ENCODE measurements at places on chromosomes 6 and 20.

DNA sequence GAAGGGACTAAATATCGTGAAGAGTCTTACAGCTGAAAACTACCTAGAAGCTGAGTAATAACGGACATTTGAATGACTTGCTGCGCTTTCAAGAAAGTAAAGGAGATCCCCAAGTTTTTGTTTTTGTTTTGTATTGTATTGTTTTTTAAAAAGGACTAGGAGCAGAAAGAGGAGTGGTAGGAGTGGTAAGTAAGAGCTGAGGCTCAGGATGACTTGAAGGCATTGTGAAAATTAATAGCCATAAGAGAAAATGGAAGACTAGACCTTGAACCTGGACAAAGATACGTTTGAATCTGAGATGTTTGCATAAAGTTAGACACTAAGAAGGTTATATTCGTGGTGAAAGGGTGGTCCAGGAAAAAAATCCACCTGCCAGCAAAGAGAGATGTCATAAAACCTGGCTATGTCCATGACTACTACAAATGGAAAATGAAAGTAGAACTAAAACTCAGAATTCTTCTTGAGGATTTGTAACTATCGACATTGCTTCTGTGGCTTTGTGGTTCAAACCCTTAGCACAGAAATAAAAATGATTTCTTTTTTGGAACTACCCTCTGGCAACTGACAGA lies 824.8 kb upstream of the FLRT3 start:
- DNase-seq: peak; percentile 5

- DNase-seq: peak; percentile 26
Observed at GRCh38 chr6:114281496-114281895, 61.3 kb downstream of the HS3ST5 start.

GRCh38 chr20:36102809-36103596 lies 51.5 kb upstream of the EPB41L1 start:
- DNase-seq: no peak

DNA sequence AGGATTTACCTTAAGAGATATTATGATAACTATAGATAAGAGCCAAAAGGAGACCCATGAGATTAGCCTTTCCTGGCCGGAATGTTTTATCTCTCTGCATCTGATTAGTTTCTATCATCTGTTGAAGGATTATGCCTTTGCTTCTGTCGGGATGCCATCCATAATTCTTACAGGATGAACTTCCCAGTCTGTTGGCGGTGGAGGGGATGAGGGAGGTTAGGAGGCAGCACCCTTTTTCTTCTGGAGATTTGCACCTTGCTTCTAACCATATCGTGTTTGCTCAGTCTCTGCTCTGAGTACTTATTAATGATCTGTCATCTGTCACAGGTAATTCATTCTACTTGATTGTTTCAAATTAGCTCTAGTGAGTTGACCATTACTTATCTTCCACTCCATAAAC lies 292.1 kb downstream of the KHDC1L start:
- no peak for DNase-seq

GRCh38 chr20:41046716-41047115 lies 18.1 kb downstream of the TOP1 start:
- peak; percentile 66 for DNase-seq

- DNase-seq: peak; percentile 88
Observed at GRCh38 chr6:82842721-82843120, 222.9 kb downstream of the UBE3D start.

DNA sequence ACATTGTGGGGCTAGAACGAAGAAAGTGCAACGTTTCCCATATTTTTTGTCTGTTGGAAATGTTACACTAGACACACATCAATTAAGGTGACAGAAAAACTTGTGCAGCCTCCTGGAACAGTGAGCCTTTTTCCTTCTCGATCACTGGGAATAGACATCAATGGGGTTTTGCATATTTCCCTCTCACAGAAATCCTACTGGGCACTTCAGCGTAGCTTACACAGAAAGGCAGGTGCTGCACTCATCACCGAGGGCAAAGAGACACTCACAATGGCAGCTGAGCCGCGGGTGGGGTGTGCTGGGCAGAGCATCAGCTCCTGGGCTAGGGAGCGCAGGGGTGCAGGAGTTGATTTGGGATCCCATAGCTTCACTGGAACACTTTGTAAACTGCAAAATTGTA lies 64.5 kb downstream of the THBS2 start:
- no peak for DNase-seq

GRCh38 chr6:140581601-140582000 lies 1207.2 kb upstream of the CITED2 start:
- no peak for DNase-seq

DNA sequence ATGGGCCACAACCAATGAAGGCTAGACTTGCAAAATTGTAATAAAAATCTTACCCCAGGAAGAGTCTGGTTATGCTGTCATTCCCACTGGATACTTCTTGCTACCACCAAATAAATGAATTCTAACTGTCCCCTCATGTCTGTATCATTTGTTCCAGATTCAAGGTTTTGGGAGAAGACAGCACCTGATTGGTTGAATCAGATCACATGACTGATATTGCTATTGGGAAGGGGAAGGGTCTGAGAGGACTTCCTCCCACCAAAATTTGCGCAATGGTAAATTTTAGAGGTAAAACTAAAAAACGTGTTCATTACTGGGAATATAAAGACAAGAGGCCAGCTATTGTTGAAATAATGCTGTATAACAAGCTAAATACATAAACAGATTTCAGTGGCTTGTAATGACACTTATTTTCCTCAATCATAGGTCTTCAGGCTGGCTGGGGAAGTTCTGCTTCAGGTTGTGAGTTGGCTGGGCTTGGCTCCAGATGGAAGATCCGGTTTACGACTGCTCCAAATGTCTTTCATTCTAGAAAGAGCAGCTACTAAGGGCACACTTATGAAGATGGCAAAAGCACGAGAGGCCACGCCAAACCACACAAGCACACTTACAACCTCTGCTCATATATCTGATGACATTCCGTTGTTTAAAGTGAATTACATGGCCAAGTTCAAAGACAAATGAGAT lies 27.1 kb upstream of the TASP1 start:
- no peak for DNase-seq

GRCh38 chr6:70985156-70985555 lies 28.3 kb upstream of the B3GAT2 start:
- no peak for DNase-seq

- DNase-seq: no peak
Observed at GRCh38 chr6:117906507-117906957, 532 bp upstream of the SLC35F1 start.

GRCh38 chr6:154749341-154749740 lies 16.1 kb downstream of the SCAF8 start:
- DNase-seq: no peak

DNA sequence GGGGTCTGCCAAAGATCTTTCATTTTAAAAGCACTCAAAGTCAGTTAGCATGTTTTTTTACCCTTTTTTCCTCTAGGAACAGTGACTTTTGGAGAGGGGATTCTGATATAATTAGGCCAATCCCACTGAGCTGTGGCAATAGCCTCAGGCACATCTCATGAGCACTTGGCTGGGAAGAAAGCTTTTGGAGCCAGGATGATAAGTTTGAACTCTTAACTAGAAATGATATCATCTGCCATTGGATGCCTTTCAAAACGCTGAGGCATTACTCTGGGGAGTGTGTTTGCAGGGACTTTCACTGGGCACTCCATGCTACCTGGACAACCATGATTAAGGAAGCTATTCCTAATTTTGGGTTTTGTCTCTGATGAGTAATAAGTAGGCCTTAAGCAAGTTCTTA lies 3.7 kb downstream of the SCGN start:
- DNase-seq: no peak

DNA sequence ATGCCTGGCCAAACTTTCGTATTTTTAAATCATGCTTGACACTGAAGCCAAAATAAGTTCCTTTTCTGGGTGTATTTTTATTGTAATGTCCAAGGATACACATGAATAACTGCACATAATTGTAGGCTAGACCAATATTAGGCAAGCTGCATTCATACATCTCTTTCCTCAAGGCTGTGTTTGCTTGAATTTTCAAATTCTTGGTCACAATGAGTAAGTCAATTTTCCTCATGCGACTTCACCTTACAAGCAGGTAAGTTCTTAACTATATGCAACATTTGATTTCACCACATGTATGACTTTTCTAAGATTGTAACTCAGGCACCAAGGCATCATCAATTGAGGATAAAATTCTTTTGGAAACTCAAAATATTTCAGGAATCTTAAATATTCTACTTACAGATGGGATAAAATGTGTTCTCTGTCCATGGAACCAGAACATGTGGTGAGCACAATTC lies 112.4 kb upstream of the ZNF217 start:
- no peak for DNase-seq

DNA sequence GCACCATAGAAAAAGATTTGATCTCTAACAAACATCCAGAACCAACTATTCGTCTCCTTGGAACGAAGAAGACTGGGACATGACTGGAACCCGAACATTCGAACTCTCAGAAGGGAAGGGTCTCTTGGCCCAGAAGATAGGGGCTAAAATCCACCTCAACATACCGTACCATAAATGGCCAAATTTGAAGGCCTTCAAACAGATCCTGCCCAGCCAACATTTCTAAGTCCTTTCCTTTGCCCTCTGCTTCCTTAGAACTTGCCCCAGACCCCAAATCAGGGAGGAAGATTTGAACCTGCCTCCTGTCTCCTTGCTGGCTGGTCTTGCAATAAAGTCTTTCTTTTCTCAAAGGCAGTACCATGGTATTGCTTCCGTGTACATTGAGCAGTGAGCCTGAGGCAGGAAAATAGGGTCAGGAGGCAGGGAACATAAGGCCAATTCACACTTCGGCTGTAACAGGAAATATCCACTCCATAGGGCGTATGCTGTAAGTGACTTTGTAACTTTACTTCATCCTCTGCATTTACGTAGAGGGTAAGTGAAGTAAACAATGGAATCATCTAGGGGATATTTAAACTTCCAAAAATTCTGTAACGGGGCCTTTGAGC lies 1.8 kb upstream of the PXDC1 start:
- no peak for DNase-seq

DNA sequence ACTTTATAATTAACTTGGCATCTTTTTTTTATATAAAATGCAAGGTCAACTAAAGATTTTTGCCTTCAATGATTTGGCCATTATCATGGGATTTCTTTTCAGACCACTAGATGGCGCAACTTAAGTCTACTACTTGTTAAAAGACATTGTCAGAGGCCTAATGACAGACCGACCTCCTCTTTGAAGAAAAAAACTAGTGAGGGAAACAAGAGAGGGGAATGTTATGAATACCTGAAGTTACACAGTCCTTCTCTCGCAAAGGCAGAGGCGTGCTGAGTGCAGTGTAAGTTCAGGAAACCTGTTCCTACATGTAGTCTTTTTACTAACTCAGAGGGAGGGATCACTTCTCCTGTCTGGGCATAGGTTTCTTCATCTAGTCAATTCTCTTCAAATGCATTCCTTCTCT lies 9.3 kb downstream of the TRAPPC3L start:
- DNase-seq: peak; percentile 74

DNA sequence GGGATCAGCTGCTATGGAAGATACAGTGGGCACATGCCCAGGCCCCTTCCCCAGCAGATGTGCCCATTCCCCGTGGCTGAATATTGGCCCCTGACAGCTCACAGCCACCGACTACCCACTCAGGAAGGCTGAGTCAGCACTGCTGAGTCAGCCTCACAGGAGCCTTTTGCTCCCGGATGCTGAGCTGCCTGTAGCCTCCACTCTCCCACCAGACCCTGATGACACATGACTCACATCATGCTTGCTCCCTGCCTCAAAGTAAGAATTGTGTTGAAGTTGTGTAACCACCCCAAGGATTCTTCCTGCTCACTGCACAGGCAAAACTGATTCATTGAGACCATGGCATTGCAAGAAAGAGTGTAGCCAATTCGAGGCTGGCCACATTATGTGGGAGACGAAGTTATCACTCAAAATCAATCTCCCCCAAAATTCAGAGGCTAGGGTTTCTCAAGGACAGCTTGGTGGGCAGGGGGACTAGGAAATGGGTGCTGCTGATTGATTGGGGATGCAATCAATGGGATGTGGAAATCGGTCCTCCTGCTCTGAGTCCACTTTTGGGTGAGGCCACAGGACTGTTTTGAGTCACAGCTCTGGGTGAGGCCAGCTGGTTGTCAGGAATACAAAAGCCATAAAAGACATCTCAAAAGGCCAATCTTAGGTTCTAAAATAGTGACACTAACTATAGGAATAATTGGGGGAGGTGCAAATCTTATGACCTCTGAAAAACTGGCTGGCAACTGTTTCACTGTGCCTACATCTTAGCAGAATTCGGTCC lies 556.6 kb upstream of the CDH4 start:
- DNase-seq: peak; percentile 84

DNA sequence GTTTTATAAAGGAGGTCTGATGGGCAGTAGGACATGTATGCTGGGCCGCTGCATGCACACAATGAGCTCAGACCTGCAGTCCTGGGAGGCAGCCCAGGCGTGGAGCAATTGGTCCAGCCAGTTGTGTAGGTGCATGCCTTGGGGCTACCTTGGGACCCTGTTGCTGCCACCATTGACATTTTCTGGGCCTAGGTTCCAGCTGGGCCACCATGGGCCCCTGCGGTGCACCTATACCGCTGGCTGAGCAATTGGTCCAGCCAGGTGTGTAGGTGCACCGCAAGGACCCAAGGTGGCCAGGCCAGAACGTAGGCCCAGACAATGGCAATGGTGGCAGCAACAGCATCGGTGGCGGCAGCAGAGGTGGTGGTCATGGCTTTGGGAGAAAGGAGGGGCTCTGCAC lies 143.9 kb downstream of the PXDC1 start:
- no peak for DNase-seq

DNA sequence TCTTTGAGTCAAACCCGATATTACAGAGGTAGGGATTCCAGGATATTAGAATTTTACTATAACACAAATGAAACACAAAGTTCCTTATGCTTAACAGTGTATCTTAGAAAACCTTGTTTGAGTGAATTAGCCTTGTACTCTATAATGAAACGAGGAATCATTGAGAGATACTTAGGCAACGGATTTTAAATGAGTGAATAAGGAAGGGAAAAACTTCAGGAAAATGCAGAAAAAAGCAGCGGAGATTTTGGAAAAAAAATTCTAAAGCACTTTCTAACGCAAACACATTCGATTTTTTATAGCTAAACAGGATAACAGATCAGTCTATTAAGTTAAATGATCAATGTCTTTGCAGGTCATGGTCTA lies 137.3 kb downstream of the HFE start:
- no peak for DNase-seq

GRCh38 chr6:52015953-52016352 lies 71.5 kb downstream of the PKHD1 start:
- no peak for DNase-seq

DNA sequence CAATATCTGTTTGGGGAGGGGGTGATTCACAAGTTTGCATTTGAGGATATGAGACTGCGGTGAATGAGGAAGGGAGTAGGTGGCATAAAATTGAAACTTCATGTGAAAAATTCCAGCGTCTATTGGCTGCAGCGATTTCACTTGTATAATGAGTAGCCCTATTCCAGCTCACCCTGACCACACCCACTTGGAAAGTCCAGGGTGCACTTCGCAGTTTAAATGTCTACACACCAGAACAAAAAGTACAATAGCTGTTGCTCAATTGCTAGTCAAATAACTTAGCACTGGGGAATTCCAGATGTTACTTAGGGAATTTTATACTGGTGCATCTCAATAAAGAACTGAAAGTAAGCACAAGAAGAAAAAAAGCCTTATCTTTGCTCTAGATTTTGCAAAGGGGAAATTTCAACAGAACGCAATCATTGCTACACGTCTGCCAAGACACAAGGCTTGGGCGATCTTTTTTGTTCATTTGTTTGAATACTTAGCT lies 6.3 kb downstream of the TNFAIP3 start:
- DNase-seq: peak; percentile 82
